ENCODE measurements at places on chromosomes 12 and 14. TPM values are rescaled to one million over a fixed set of nuclear protein-coding genes. Genes with fewer than 3 reads are reported as not detected.

Gene CCDC177
- 2.9 TPM for total RNA-seq

Gene POTEM
- total RNA-seq: not detected

Gene SLC5A8
- 0.11 TPM for total RNA-seq

Gene KRT5
- total RNA-seq: not detected

Gene SAV1
- total RNA-seq: 78.3 TPM

Gene FITM1
- 0.33 TPM for total RNA-seq

Gene ITGA5
- total RNA-seq: 19.4 TPM

DNA sequence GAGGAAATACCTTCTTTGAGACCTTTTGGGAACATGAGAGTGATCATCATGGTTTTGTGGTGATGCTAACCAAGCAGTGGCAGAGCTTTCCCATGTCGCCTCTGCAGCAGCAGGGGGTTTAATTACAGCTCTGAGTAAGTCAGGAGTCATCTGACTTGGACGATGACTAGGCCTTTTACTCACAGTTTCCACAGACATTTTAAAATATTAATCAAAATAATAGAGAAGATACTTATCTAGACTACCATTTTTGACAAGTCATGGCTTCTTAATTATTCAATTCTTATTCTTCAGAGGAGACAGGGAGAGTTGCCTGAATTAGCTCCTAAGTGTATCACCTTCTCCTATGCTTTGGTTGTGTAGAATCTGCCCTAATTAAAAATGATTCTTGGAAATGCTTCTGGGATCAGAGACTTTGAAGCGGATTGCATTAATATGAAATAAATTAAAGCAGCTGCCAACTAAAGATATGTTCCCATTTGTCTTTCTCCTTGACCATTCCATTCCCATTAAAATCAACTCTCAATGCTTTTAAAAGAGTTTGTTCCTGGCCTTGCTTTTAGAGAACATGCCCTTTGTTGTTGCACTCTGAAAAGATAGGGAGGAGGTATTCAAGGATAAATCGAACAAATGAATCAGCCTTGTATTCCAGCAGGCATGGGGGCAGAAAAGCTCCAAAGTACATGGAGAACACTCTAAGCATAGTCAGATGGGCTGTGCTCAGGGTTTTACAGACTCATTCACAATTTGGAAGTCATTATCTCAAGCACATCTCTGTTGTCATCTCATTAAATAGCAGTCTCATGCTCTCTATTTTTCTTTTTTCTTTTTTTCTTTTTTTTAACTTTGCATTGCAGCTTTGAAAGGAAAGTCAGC is 7.7 kb upstream of the IFNG-AS1 start:
- 0 out of 2 replicates have a peak, but pooled peaks cover 2% of the 10 kb centered on the region for H3K4me1 ChIP-seq
- no peaks in the 10 kb centered on the region for H3K27me3 ChIP-seq
- DNase-seq: no peak
- no peak overlapping the region for H3K4me3 ChIP-seq
- H3K27ac ChIP-seq: no peak overlapping the region

DNA sequence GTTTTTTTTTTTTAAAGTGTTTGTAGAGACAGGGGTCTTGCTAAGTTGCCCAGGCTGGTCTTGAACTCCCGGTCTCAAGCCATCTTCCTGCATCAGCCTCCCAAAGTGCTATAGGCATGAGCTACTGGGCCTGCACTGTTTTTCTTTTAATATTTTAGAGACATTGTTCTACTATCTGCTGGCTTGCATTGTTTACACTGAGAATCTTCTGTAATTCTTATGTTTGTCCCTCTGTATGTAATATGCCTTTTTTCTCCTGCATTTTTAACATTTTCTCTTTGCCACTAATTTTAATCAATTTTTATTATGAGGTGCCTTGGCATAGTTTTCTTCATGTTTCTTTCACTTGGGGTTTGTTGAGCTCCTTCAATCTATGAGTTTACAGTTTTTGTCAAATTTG is 15.4 kb upstream of the BCAT1 start:
- H3K4me1 ChIP-seq: no peaks in the 10 kb centered on the region
- no peak overlapping the region for H3K4me3 ChIP-seq
- H3K27ac ChIP-seq: no peak overlapping the region
- H3K27me3 ChIP-seq: no peaks in the 10 kb centered on the region

- no peaks in the 10 kb centered on the region for H3K4me1 ChIP-seq
- DNase-seq: no peak
- H3K4me3 ChIP-seq: no peak overlapping the region
- H3K36me3 ChIP-seq: peaks cover 3% of the 10 kb centered on the region
- H3K27ac ChIP-seq: no peak overlapping the region
- H3K27me3 ChIP-seq: no peaks in the 10 kb centered on the region
These were observed 4.4 kb upstream of the SCAF11 start for GRCh38 chr12:45994736-45995135.

- no peaks in the 10 kb centered on the region for H3K36me3 ChIP-seq
- H3K27ac ChIP-seq: no peak overlapping the region
- H3K4me3 ChIP-seq: no peak overlapping the region
- H3K27me3 ChIP-seq: no peaks in the 10 kb centered on the region
- no peaks in the 10 kb centered on the region for H3K4me1 ChIP-seq
These were observed 266.0 kb downstream of the FBXL14 start for GRCh38 chr12:1328391-1328790.

GRCh38 chr12:81991868-81992267 is 232.7 kb upstream of the PPFIA2 start:
- no peak overlapping the region for H3K27ac ChIP-seq
- DNase-seq: no peak
- H3K4me1 ChIP-seq: no peaks in the 10 kb centered on the region
- no peak overlapping the region for H3K4me3 ChIP-seq
- H3K36me3 ChIP-seq: no peaks in the 10 kb centered on the region

GRCh38 chr12:107196681-107197080 is 103.3 kb upstream of the CRY1 start:
- no peaks in the 10 kb centered on the region for H3K27me3 ChIP-seq
- no peak for DNase-seq
- H3K4me3 ChIP-seq: no peak overlapping the region
- no peaks in the 10 kb centered on the region for H3K36me3 ChIP-seq
- H3K4me1 ChIP-seq: no peaks in the 10 kb centered on the region

- no peaks in the 10 kb centered on the region for H3K27me3 ChIP-seq
- H3K36me3 ChIP-seq: no peaks in the 10 kb centered on the region
- H3K4me1 ChIP-seq: peaks cover 8% of the 10 kb centered on the region
These were observed 46.3 kb upstream of the STON2 start for GRCh38 chr14:81446279-81447007.

DNA sequence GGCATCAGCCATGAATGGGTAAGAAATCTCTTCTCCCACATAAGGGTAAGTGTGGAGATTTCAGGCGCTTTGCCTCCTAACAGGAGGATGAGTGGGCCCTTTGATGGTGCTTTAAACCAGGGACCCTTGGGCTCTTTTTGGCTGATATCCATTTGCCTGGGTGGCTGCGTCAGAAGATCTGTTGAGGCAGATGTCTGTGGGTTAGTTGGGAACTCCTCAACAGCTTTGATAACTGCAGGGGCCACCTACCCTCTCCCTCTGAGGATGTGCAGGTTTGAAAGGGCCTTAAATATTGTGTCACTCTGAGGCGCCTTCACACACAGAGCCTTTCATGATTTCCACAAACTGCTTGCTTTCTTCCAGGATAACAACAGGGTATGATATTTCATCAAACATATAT is 210.7 kb downstream of the PPM1H start:
- no peaks in the 10 kb centered on the region for H3K27me3 ChIP-seq
- no peak overlapping the region for H3K27ac ChIP-seq
- no peak overlapping the region for H3K4me3 ChIP-seq
- 0 out of 2 replicates have a peak, but pooled peaks cover 2% of the 10 kb centered on the region for H3K36me3 ChIP-seq

- no peak overlapping the region for H3K27ac ChIP-seq
- no peaks in the 10 kb centered on the region for H3K4me1 ChIP-seq
- no peak for DNase-seq
- no peaks in the 10 kb centered on the region for H3K36me3 ChIP-seq
These were observed 142.3 kb downstream of the RTN1 start for GRCh38 chr14:59728304-59728703.

DNA sequence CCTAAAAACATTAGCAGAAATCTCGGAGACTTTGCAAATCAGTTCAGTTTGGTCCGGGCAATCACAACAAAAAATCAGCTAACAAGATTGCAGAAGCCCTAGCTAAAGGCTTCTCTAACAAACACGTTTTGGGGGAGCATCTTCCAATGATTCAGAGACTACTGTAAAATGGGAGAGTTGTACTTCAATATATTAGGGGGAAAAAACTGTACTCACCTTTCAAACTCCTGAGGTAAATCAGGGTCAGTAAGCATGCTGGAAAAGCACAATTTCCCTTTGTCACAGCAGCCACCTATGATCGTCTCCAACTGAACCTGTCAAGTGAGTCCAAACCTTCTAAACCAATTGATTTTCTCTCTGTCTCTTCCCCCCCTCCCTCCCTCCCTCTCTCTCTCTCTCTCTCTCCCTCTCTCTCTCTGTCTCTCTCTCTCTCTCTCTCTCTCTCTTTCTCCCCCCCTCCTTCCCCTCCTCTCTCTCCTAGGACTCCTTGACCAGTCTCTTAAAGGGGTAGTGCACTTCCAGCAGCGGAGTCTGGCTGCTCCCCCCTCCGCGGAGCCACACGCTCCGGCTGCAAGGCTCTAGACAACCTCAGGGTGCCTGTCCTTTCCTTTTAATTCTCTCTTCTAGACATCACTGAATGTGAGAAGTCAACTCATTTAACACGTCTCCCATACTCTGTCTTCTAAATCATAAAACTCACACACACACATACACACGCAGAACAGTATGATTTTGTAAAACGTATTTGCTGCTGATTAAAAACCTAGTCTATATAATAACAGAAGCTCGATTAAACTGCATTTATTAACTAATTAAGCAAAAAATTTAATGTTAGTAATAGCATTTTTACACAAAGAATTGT is at the start of gene SOX5:
SOX5 (minus strand) TSS at position 323 of the 862 bp plus-strand sequence; CDS start at position 254, 69 bp downstream.
- DNase-seq: peak; percentile 3
- H3K27me3 ChIP-seq: no peaks in the 10 kb centered on the region
- peak within 1 kb of the TSS; percentile 50 for H3K4me3 ChIP-seq
- H3K36me3 ChIP-seq: no peaks in the 10 kb centered on the region
- H3K4me1 ChIP-seq: peaks cover 5% of the 10 kb centered on the region
- no peak within 1 kb of the TSS for H3K27ac ChIP-seq

DNA sequence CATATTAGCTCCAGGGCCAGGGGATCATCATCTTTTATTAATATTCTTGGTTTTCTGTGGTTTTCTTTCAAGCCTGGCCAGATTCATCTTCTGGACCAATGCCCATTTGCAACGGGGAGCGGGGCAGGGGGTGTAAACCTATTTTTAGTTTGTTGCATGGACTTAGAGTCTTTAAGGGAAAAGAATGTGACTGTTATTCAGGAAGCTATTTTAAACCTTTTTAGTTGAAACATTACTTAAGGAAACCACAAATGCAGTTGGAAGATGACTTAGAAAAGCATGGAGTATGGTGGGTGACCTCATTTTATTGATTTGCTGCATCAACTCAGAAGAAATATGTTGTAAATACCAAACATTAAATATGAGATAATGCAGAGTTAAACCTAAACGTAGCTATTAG is 368.4 kb upstream of the E2F7 start:
- no peaks in the 10 kb centered on the region for H3K36me3 ChIP-seq
- no peak overlapping the region for H3K4me3 ChIP-seq
- no peaks in the 10 kb centered on the region for H3K4me1 ChIP-seq
- H3K27ac ChIP-seq: no peak overlapping the region
- no peaks in the 10 kb centered on the region for H3K27me3 ChIP-seq
